ENCODE measurements at places on chromosomes 3 and 15. TPM values are rescaled to one million over a fixed set of nuclear protein-coding genes. Genes with fewer than 3 reads are reported as not detected.

The RTP3 gene
- total RNA-seq = not detected

The ANKRD34C gene
- total RNA-seq = not detected

The TADA3 gene
- total RNA-seq = 26.2 TPM

The THAP10 gene
- total RNA-seq = 1.4 TPM

The STRIT1 gene
- total RNA-seq = not detected

The LMLN gene
- 3.3 TPM for total RNA-seq

The GFM1 gene
- 93.6 TPM for total RNA-seq

DNA sequence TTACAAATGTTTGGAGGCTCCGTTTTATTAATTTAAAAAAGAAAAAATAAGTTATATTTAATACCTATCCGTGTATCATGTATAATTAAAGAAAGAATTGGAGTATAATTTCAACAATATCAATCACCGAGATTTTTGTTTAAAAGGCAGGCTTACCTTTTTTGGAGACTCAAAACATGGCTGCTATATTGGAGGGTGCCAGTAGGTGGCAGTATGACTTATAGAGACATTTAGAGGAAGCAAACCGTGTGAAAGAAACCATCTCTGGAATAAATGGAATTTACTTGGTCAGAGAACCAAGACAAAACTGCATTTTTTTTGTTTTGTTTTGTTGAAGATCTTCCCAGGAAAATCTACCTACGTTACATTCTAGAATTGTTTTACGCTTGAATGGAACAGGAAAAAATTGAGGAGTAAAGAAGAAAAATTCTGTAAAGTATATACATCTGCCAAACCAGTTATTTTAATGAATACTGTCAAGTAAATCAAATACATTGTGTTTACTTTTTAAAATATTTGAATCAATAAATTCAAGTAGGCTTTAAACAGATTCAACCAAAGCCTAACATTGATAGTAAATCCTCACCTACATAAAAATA lies 802.6 kb upstream of the ALCAM start:
- peak; percentile 55 for DNase-seq

GRCh38 chr3:53941950-53942349 lies 50.3 kb upstream of the SELENOK start:
- DNase-seq = no peak

- DNase-seq = no peak
These were observed 4.0 kb downstream of the OR5H14 start for GRCh38 chr3:98151241-98151640.

DNA sequence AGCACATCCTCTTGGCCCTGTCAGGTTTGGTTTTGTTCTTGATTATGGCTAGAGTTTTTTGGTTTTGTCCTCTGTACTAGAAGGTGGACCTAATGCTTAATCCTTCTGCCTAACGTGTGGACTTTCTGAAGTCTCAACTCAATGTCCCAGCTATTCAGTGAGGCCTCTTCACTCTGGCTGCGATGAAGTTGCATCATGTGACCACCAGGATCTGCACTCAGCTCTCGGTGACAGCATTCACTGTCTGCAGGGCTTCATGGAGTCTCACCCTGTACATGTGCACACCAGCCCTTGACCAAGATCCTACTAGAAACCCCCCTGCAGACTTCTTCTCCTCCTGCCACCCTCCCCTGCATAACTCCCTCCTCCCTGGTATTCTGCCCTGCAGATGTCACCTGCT lies 38.7 kb upstream of the HRH1 start:
- no peak for DNase-seq

- no peak for DNase-seq
These were observed 1019.4 kb upstream of the ALCAM start for GRCh38 chr3:104347291-104347690.

GRCh38 chr3:134608771-134609435 lies 41.9 kb downstream of the KY start:
- DNase-seq = no peak

GRCh38 chr3:144491333-144491732 lies 519.7 kb downstream of the DIPK2A start:
- no peak for DNase-seq

- no peak for DNase-seq
These were observed 68.4 kb downstream of the SV2B start for GRCh38 chr15:91168457-91168856.

GRCh38 chr15:94052711-94053110 lies 178.7 kb upstream of the MCTP2 start:
- no peak for DNase-seq

GRCh38 chr3:135981701-135982403 lies 16.3 kb downstream of the PPP2R3A start:
- DNase-seq = no peak

- DNase-seq = peak; percentile 40
These were observed 1.4 kb downstream of the PTPRG start for GRCh38 chr3:61562721-61563312.

- peak; percentile 68 for DNase-seq
These were observed 201.1 kb upstream of the ARRDC4 start for GRCh38 chr15:97759363-97759762.

GRCh38 chr3:23455084-23455483 lies 252.0 kb downstream of the UBE2E2 start:
- DNase-seq = peak; percentile 53

- DNase-seq = no peak
These were observed 363.4 kb upstream of the DPH6 start for GRCh38 chr15:35909414-35909813.

DNA sequence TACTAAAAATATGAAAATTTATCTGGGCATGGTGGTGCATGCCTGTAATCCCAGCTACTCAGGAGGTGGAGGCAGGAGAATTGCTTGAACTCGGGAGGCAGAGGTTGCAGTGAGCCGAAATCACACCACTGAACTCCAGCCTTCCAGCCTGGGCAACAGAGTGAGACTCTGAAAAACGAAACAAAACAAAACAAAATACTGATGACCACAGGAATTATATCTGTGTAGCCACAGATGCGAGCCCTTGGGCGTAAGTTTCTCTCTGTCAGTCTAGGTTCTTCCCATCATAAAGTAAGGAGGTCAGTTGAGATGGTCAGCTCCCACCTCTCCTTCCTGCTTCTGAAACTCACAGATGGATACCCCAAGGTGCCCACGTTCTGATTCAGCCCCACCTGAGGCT lies 37.7 kb upstream of the CFAP161 start:
- no peak for DNase-seq

DNA sequence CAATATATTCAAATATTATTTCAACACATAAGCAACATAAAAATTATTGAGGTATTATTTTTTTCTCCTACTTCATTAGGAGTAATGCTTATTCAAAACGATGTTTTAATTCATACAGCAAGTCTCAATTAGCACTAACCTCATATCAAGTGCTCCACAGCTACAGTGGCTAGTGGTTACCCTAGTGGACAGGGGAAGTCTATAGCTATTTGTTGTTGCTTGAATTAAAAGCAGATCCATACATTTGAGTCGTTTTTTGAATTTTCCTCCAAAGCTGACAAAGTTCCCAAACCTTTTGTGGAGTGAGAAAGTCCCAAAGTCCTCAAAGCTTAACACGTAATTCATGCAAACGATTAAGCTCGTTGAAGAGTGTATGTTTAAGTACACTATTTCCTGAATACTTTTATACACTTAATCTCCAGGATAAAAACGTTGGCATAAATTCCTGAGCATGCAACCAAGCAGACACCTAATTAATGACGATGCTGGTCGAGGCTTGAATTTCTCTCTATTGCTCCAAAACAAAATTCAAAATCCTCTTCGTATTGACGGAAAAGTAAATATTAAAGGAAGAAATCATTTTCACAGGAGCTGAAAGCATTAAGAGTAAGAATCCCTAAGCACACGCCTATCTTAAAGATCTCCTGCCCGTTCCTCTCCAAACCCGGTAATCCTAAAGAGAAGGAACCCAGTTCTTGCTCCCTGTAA lies 985 bp downstream of the VPS13C start:
- no peak for DNase-seq

- no peak for DNase-seq
These were observed 7.4 kb upstream of the SLCO2A1 start for GRCh38 chr3:134037168-134037567.

DNA sequence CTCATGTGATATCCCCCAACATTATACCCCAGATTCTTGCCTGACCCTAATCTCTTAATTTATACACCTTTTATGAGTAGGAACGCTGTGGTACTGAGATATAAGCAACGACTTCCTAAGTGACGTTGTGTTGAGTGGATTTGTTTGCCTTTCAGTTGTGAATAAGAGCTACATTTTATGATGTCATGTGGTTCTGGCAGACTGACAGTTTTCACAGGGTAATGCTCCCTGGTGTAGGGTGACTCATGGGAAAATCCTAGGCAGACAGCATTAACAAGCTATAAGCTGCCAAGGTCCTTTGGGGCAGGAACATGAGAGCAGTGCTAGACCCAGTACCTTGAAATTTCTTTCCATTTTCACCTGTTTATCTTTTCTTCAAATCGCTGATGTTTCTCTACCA lies 11.2 kb downstream of the C3orf52 start:
- peak; percentile 99 for DNase-seq

GRCh38 chr3:56415652-56416051 lies 52.6 kb downstream of the ERC2 start:
- no peak for DNase-seq

DNA sequence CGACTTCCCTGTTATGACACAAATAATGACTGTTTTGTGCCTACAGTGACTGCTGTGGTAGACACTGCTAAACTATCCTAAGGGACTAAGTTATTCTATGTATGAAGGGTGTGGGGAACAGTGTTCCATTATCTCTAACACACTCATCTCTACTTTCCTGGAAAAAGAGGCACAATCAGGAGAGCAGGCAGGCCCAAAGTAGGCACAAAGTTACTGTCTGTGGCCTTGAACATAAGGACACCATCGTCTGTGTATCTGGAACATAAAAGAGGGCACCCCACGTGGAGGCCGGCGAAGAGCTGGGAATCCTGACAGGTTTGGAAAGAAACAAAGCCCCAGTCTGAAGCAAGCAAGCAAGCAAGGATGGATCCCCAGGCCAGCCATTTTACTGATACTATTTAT lies 1.5 kb downstream of the ABCC5 start:
- DNase-seq = no peak

- DNase-seq = no peak
These were observed 811 bp downstream of the C3orf52 start for GRCh38 chr3:112086875-112087524.

DNA sequence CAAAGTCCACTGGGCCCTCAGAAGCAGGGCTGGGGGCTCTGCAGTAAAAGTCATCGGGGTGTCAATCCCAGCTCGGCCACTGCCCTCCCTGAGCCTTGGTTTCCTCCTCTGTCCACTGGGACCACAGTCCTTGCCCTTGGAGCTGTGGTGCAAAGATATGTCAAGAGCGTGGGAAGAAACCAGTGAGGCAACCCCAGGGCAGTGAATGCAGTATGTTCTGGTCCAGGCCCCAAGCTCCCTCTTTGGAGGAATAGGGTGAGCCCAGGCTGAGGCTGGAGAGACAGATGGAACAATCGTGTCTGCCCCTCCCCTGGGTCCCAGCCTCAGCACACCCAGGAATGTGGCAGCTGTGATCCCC lies 779 bp downstream of the GRIP2 start:
- no peak for DNase-seq

DNA sequence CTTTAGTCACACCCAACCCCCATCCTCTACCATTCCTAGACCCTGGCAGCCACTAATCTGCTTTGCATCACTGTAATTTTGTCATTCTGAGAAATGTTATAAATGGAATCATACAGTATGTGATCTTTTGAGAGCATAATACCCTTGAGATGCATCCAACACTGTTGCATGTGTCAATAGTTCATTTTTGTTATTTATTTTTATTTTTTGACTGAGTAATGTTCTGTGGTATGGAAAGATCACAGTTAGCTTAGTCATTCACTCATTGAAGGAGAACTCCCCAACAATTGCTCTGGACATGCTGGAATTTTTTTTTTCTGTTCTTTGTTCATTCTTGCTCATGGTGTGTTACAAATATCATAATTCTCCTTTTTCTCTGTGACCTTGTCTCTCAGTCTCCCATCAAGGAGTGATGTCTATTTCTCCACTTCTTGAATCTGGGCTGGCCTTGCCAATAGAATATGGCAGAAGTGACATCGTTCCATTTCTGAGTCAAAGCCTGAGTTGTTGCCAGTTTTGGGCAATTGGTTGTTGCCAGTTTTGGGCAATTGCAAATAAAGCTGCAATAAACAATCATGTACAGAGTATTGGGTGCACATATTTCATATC lies 6.8 kb upstream of the ADPGK start:
- DNase-seq = no peak

- DNase-seq = peak; percentile 26
These were observed 35.5 kb upstream of the TIMP4 start for GRCh38 chr3:12194209-12194608.

GRCh38 chr3:37221407-37221806 lies 47.0 kb upstream of the LRRFIP2 start:
- DNase-seq = no peak

DNA sequence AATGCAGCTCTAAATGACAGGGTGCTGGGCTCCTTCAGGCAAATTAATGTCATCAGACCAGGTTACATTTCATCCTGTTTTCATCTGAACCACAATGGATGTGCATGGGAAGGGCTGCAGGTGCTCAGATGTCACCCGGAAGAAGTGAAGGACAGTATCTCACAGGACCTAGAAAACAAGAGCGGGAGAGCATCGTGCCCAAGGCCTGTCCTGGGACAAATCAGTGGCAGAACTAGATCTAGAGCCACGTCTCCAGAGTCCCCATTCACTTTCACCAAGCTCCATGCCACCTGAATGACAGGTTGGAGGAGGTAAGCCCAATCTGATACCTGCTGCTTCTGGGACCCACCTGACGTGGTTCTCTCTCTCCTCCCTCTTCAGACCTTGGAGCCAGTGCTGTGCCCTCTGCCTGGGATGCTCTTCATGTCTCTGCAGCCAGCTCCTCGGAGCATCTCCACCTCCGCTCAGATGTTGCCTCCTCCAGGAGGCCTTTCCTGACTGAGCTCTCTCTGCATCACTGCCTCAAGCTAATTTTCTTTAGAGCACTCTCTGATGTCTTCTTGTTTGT lies 77.3 kb downstream of the CPN2 start:
- no peak for DNase-seq

DNA sequence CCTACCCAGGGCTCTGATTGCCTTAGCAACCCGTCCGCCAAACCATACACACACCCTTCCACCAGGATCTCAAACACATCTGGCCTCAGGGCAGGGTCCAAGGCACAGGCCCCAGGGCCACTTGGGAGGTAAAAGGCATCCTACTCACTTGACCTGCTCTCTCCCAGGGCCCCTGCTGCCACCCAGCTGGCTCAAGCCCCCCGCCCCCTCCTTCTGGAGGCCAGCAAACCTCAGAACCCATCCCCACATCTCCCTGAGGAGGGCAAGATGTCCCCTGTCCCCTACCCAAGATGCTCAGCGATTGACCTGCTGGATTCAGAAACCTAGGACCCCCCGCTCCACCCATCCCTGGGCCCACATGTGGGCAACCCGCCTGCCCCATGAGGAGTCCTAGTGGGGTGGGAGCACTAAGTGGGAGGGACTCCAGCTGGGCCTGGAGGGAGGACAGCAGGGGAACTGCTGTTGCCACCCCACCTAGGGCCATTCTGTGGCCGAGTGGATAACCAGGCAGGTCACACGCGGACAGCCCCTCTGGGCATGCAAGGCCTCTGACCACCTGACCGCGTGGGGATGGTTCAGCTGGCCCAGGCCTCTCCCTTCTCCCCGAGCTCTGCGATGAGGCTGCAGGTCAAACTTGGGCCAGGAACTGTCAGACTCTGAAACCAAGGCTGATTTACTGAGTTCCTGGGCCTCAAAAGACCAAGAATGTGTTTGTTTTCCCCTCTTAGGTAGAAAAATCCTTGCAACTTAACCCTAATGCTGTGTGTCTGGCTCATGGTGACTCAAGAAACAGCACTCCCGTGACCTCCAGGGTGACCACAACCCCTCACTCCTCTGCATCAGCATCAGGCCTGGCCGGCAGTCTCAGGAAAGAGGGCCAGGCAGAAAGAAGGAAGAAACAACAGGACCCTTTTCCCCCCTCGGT lies 4.2 kb downstream of the MFGE8 start:
- no peak for DNase-seq

- no peak for DNase-seq
These were observed 38.6 kb downstream of the CNTN3 start for GRCh38 chr3:74575857-74576256.

Data from dermis microvascular lymphatic vessel endothelial cell (primary cell).